Hair follicular keratinocyte (primary cell): ENCODE measurements at places on chromosomes 5 and 9. TPM values are rescaled to one million over a fixed set of nuclear protein-coding genes. Genes with fewer than 3 reads are reported as not detected.

FCN2 gene
- total RNA-seq = not detected in 2 replicates

RNF20 gene
- 17.5 and 19.2 TPM in 2 replicates for total RNA-seq

FOXI1 gene
- not detected in 2 replicates for total RNA-seq

POU5F2 gene
- 0.04 and 0.08 TPM in 2 replicates for total RNA-seq

GHR gene
- total RNA-seq = 1.3 and 2.0 TPM in 2 replicates

FRMPD1 gene
- under 0.01 TPM in 1 of 2 replicates, not detected in the other for total RNA-seq

FOXD4L4 gene
- total RNA-seq = not detected in 2 replicates

ZFP37 gene
- 0.80 and 2.3 TPM in 2 replicates for total RNA-seq
